ENCODE measurements at places on chromosomes 6 and 20.

GRCh38 chr20:64216036-64216435 is 39.5 kb upstream of the PCMTD2 start:
- no peak for DNase-seq

- no peak for DNase-seq
Measured at GRCh38 chr6:40735521-40735920, 148.4 kb upstream of the LRFN2 start.

- no peak for DNase-seq
Measured at GRCh38 chr6:105374010-105374420, 28.9 kb downstream of the PREP start.

DNA sequence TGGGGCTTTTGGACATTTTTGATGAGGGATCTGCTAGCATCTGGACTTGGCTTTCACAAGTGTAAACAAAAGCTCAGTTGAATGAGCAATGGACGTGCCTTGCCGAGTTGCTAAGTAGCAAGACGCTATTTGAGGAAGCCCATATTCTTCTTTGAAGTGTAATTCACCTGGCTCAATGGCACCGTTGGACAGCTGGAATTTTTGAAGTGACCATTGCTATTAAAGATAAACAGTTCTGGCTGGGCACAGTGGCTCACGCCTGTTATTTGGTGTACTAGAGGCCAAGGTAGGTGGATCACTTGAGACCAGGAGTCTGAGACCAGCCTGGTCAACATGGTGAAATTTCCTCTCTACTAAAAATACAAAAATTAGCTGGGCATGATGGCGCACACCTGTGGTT is 88.8 kb upstream of the SOX4 start:
- no peak for DNase-seq

DNA sequence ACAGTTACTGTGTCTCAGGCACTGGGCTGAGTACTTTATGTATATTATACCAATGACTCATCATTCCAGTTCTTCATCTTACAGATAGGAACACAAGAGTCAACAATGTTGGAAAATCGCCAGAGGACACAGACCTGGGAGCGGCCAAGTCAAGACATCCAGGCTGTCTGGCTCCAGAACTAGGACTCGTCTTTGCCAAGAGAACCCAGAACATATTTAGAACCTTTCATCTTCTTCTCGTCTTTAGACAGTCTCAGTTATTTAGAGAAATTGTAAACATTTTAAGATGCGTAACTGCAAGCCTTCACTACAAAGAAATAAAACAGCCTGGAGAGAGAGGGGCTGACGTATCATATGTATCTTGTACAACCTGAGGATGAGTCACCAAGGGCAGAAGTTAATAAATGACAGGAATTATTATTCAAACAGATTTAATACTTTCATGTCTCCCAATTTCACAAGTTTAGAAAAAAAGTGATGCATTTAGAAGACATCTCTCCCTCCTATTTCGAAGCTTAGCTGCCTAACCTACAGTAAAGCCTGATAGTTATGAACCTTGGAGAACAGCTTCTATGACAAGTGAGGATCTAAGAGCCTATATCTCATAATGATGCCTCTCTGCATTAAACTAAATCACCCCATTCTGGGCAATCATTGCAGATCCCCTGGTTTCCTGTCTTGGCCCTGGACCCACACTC is 43.4 kb downstream of the SLC22A3 start:
- DNase-seq = no peak

- DNase-seq = no peak
Measured at GRCh38 chr6:162068340-162068739, 659.2 kb downstream of the PRKN start.

Measured in activated CD4-positive, alpha-beta T cell treated with anti-CD3 and anti-CD28 coated beads for 1 hour (primary cell).